Hematopoietic multipotent progenitor cell treated with erythropoietin and hydrocortisone succinate and interleukin-3 and kit ligand, for 4 days (in vitro differentiated cells): ENCODE measurements at places on chromosomes 7 and 10.

DNA sequence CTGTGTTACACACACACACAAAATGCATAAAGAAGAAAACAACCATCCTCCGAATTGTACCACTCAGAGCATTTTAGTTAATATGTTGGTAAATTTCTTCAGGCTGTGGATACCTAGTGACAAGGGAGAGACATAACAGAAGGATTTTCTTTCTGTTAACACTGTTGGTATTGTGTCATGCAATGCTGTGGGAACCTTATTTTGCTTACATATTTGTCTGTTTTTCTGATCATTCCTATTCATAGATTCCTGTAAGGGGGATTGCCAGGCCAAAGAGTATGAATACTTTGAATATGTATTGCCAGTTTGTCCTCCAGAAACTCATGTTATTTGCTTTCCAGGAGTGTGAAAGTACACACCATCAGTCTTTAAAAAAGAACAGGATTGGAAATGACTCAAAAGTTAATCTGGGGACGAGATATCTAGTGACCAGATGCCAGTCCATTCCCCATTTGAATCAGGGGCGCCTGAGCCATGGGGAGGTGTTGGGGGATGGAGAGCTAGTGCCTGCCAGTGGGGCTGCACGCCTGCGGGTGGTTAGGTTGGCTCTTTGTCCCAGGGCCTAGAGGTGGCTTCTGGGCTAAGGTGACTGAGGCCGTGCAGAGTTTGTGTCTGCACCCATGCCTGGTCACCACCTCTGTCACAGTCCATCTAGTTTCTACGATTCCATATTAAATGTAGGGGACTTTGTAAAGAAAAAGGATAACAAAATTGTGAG, 142.0 kb downstream of the PTPN20 start:
- no peak for DNase-seq

GRCh38 chr7:105638902-105639495, 57.7 kb upstream of the EFCAB10 start:
- no peak for DNase-seq

- DNase-seq = peak; percentile 76
Measured at GRCh38 chr10:34205452-34205851, 609.6 kb downstream of the PARD3 start.

GRCh38 chr10:72276421-72277339, 3.0 kb downstream of the DDIT4 start:
- DNase-seq = no peak

- no peak for DNase-seq
Measured at GRCh38 chr10:24174014-24174413, 34.9 kb upstream of the KIAA1217 start.

DNA sequence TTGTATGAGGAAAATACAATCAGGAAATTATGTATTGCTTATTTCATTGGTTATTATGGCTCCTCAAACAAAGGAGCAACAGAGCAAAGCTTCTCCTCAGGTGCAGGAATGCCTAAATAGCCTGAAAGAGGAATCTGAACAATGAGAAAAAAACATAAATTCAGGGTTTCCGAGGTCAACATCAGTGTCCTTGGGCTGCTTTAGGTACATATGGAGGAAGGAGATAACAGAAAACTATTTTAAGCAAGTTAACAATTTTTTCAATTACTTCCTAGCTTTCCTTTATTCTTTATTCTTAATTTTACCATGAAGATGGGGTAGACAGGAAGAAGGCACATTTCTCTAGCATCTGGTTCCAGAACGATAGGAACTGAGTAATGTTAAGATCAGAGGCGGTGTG, 14.0 kb downstream of the SLC16A9 start:
- DNase-seq = peak; percentile 27

GRCh38 chr10:84805149-84805548, 476.8 kb downstream of the CCSER2 start:
- no peak for DNase-seq

- DNase-seq = no peak
Measured at GRCh38 chr7:30116771-30117170, 18.0 kb upstream of the MTURN start.

DNA sequence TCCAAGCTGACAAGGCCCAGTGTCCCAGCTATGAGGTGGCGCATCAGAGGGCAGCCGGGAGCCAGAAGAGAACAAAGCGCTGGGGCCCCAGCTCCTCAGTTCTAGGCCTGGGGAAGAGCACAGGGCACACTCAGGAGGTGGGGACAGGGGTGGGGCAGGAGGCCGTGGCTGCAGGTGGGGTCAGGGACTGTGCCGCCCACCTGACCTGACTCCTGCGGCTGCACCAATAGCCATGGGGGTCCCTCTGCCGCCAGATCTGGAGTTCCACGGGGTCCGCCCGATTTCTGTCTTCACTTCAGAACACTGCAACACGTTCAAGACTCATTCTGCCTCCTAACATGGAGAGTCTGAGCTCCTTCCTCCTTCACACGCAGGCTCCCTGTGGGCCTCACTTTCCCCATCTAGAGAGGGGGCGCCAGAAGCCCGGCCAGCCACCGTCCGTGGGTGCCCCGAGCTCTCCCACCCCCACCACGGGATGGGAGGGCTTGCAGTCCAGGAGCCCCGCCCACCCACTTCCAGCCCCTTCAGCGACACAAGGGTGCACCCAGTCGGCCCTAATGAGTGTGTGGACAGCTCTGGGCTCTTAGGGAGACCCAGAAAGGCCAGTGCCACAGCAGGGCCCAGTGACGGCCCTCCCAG, 278.3 kb downstream of the MAD1L1 start:
- DNase-seq = no peak

DNA sequence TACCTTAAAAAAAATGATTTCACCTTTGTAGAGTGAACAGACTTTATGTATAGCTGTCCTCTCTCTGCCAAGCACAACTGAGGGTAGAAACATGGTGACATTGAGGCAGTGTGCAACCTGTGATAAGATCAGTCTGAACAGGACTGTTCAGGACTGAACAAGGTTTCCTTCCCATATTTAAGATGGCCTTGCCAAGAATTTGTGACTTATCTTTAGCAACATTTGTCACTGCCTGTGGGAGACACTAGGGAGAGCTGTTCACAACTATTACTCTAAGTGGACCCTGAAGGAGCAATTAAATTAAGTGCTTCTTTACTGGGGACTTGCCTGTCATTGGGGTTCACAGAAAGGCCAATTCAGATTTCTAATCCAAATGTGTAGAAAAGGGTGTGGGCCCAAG, 6.7 kb downstream of the OR13A1 start:
- DNase-seq = peak; percentile 83

DNA sequence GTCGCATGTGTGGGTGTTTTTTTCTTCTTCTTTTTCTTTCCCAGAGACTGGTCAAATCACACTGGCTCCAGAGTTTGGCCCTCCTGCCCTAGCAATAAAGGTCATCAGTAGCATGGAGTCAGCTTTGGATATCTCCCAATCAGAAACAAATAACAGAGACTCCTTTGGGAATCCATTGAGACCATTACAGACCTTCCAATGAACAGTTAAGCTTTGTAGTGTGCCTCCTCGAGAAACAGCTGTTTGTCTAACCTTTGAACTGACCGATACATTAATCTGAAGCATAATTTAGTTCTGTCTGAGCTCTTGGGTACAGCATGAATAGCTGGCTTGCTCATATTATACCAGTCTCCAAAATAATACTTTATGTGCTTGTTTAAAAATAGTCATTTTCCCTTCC, 1103.2 kb downstream of the GATA3 start:
- no peak for DNase-seq

DNA sequence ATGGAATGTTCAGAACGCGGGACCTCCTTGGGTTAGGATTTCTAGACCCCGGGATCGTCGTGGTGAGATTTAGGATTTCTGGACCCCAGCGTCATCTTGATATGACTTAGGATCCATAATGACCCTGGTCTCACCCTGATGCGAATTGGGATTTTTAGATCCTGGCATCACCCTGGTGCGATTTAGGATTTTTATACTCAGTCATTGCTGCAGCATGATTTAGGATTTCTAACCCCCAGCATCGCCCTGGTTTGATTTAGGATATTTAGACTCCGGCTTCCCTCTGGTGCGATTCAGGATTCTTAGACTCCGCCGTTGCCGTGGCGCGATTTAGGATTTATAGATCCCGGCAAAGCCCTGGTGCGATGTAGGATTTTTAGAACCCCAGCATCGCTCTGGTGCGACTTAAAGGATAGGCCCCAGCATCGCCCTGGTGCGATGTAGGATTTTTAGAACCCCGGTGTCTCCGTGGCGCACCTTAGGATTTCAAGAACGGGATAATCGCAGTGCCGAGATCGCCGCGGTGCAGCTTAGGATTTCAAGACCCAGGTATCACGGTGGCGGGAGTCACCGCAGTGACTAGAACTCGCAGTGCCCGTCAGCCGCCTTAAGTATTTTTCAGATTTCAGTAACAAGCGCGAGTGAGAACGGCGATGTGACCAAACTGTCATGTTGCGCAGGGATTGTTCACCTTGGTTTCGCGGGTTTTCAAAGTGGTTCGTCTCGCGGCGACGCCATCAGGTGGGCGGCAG, 814 bp downstream of the MEST start:
- DNase-seq = no peak

DNA sequence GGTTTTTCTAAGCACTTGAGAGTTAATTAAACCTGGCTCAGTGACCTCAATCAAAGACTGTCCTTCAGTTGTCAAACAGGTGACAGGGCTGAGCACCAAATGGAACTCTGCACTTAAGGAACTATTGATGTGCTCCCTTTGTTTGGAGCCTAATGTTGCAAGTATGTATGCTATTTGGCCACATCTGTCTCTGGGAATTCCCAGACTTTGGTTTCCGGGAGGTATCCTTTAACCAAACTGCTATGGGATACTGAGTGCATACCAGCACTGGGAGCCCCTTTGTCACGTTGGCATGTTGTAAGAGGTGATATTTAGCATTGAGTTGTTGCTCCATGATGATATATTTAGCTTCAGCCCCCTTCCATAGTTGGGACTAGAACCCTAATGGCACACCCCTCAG, 25.2 kb downstream of the ASZ1 start:
- DNase-seq = no peak

- no peak for DNase-seq
Measured at GRCh38 chr7:83447681-83448080, 201.3 kb downstream of the SEMA3E start.
